ENCODE measurements at places on chromosomes 1 and 21.

- no peak for DNase-seq
These were observed 72.3 kb downstream of the RUSC1 start for GRCh38 chr1:155392898-155393411.

DNA sequence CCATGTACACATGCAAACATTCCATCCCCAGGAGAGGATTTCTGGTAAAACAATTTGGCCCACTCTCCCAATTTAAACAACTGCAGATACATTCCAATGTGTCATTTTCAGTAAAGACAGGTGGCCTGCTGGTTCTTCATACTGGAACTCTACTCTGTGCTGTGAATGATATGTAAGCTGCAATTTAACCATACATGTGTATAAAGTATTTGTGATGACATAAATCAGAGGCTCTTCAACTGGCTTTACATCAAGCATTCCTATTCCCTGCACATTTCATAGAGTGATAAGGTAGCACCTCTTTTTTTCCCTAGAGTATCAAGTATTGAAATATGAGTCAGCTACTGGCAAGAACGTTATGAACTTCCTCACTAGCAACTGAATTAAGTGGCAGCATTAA, 649.5 kb upstream of the ADGRL2 start:
- no peak for DNase-seq

GRCh38 chr1:224223819-224224714, 41.0 kb downstream of the DEGS1 start:
- DNase-seq, result peak; percentile 50

DNA sequence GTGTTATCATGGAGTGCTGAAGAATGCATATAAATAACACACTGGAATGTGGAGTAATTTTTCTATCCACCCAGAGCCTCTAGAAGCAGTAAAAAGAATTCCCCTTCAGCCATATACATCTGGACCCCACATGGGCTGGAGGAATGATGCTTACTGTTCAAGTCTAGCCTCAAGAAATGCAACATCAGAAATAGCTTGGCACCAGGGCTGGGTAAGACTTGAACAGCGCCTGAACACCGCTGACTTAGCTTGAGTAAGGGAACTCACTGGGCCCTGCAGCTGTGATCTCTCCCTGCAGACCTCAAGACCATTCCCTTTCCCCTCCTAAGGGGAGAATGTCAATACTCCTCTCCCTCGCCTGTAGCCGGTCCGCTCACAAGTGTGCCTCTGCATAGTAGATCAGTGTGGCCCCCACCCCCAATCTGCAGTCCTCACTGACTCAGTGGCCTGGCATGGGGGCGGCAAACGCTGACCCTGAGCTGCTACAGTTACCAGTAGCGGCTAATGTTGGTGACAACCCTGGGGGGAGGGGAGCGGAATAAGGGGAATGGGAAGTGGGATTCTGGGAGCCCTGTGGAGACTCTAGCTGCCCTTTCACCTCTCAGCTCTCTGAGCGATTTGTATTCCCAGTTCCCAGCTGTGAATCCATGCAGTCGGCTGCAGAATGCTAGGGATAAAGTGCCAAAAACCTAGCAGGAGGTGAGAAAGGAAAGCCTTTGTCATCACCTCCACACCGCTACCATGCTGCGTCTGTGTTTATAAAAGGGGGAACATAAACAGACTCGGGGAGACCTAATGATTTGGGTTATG, 483.9 kb downstream of the DISC1 start:
- no peak for DNase-seq

DNA sequence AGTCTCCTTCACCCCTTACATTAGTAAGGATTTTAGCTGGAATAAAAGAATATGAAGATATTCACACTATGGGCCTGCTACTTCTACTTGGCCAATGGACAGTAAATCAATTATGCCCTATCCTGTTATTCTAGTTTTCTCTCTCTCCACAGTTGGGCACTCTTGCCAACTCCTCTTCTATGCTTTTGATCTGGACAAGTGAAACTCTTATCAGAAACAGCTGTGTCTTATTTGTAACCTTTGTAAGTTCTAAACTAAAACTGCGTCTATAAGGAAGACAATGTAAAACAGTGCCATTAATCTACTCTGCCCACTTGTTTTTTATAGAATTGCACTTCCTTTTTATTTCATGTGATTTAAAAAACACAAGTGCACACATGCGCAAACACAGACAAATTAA, 244.0 kb upstream of the DMRTA2 start:
- no peak for DNase-seq

- no peak for DNase-seq
These were observed 8.1 kb upstream of the PLA2G5 start for GRCh38 chr1:20061866-20062265.

GRCh38 chr1:180611016-180611930, 20.5 kb upstream of the XPR1 start:
- DNase-seq, result peak; percentile 12

GRCh38 chr21:25387665-25388064, 219.6 kb downstream of the MRPL39 start:
- DNase-seq, result no peak

All from stromal cell of bone marrow (primary cell).